NCI-H2107 (cell line): ENCODE measurements at places on chromosomes 3 and 15.

- no peak for DNase-seq
Observed at GRCh38 chr15:73344056-73344455, 24.7 kb downstream of the HCN4 start.

GRCh38 chr15:49015896-49016295 is 30.4 kb downstream of the SECISBP2L start:
- no peak for DNase-seq

DNA sequence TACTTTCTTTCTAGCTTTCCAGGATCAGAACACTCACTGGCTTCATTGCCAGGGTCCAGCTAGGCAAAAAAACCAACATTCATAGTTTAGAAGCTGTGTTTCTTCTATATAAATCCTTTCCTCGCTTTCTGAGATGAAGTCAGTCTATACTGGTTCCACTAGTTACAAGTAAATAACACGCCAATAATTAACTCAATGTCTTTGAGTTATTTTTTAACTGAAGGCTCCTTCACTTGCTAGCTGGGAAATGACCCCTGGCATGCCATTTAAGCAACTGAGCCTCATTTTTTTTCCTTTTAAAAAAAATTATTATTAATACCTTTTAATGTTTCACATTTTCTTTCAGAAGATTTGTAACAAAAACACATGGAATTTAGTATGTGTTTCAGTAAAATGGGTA is 2.1 kb upstream of the CCDC174 start:
- DNase-seq: no peak

DNA sequence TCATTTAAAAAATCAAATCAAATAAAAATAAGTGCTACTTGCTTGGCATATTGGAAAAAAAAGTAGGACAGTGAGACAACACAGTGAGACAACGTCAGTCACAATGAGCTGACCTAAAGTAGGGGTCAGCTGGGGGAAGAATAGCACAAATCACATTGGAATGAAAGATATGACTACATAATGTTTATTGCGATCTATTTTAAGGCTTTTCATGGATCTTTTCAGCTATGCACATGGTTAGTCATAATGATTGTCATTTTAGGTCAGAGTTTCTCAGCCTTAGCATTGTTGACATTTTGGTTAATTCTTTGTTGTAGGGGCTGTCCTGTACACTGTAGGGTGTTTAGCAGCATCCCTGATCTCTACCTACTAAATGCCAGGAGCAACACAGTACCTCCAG is 44.5 kb downstream of the CMSS1 start:
- DNase-seq: no peak

DNA sequence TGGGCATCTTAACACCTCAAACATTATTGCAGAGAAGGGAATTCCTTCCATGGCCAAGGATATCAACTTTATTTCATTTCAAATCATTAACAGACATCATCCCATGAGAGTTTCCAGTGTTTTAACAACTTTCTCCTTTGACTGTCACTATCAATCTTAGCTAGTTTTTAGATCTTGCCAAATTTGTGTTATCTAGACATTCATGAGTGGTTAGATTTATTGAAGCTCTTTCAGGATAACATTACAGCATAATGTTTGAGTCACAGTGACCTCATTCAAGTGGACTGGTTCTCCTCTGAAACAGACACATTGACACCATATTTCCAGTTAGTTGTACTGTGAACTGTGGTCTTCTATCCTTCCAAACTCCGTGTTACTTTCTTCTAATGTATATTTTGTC is 8.6 kb upstream of the TNFAIP8L3 start:
- DNase-seq: no peak

DNA sequence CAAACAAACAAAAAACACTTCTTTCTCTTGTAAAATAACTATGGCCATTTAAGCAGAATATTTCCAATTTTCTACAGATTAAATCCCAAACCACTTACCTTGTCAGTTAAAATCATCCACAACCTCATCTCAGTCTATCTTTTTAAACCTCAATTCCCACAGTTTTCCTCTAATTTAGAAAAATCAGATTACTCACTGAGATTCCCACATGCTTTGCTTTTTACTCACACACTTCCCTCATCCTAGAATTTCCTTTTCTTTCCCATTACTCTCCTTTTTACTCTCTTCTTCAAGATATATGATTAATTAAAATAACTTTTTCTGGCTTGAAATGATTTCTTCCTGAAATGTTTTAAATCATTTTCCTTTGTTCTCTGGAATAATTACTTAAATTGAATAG is 790.7 kb downstream of the ROBO1 start:
- DNase-seq: no peak

DNA sequence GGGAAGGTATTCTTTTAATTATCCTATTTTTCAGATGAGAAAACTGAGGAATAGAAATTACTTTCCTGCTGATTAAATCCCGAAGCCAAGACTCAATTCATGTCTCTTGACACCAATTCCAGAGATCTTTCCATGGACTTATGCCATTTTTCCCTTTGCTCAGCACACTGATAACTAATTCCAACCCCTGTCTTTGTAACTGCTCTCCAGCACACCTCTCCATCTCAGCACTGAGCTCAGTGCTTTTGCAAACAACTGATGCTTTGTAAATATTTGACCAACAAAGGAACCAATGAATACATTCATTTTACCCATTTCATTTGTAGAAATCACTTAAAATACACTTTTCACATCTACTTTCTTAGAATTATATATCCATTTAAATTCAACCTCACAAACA is 249.1 kb downstream of the IL5RA start:
- no peak for DNase-seq

DNA sequence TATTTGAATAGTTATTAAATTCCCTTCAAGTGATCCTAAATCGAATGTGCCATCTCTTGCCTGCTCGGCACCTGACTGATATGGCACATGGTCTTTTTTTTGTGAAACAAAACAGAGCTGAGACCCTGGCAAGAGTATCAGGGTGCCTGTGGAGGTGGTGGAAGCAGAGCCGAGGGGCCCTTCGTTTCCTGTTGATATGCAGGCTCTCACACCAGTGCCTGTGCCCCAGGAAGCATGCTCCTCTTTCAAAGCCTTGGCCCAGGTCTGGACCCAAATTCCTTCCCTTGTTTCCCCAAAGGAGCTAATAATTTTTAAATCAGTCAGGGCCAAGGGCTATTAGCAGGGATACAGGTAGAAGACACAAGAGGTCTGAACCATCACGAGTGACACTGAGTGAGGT is 21.5 kb upstream of the MRPS22 start:
- DNase-seq: no peak

GRCh38 chr15:40137303-40138200 is 23.3 kb upstream of the BUB1B start:
- DNase-seq: no peak

- DNase-seq: no peak
Observed at GRCh38 chr3:135134684-135135075, 339.6 kb downstream of the EPHB1 start.

- no peak for DNase-seq
Observed at GRCh38 chr3:62688050-62688449, 187.2 kb downstream of the CADPS start.

DNA sequence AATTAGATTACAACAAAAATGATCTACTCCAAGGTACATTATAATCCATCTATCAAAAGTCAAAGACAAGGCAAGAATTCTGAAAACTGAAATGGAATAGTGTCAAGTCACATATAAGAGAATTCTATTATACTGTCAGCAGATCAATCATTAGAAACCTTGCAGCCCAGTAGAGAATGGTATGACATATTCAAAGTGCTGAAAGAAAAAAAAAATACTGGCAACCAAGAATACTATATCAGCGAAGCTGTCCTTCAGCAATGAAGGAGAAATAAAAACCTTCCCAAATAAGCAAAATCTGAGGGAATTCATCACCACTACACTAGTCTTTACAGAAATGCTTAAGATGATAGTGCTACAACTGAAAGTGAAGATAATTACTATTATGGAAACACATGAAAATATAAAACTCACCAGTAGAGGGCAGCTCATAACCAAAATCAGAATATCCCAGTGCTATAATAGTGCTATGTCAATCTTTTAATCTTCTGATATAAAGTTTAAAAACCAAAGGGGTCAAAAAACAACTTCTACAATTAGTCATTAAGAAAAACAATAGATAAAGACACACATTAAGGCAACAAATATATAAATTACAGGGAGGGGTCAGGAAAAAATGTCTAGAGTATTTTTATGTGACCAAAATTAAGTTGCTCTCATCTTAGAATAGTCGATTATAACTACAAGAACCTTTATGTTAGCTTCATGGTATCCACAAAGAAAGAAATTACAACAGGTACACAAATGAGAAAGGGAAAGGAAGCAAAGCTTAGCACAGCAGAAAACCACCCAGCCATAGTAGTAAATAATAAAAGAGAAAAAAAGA is 190.7 kb upstream of the CNTN6 start:
- no peak for DNase-seq

GRCh38 chr3:141352262-141352984 is 15.9 kb upstream of the ZBTB38 start:
- DNase-seq: no peak

GRCh38 chr3:153756816-153757215 is 364.4 kb upstream of the ARHGEF26 start:
- no peak for DNase-seq

GRCh38 chr15:61115679-61116078 is 113.4 kb downstream of the RORA start:
- DNase-seq: no peak

- DNase-seq: no peak
Observed at GRCh38 chr3:140440446-140440845, 237.4 kb upstream of the TRIM42 start.
